ENCODE measurements at places on chromosomes 11 and 22.

DNA sequence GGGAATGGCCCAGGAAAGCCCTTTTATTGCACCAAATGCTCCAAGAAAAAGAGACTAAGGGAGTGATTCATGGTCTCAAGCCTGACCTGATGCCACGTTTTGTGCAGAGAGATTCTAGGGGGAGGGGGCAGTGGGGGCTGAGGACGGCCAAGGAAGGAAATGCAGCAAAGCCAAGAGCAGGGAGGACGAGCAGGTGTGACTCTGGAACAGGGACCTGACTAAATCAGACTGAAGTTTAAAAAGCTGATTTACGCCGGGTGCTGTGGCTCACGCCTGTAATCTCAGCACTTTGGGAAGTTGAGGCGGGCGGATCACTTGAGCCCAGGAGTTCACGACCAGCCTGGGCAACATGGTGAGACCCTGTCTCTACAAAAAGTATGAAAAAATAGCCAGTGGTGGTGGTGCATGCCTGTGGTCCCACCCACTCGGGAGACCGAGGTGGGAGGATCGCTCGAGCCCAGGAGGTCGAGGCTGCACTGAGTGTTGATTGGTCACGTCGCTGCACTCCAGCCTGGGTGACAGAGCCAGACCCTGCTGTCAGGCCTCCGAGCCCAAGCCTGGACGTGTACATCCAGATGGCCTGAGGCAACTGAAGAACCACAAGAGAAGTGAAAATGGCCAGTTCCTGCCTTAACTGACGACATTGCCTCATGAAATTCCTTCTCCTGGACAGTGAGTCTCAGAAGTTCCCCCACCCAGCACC lies 10.8 kb upstream of the IFITM3 start:
- H3K27me3 ChIP-seq = no peaks in the 10 kb centered on the region
- H3K36me3 ChIP-seq = no peaks in the 10 kb centered on the region
- peak overlapping the region; percentile 51 for H3K27ac ChIP-seq
- H3K4me1 ChIP-seq = peaks cover 49% of the 10 kb centered on the region
- no peak for DNase-seq

- H3K4me3 ChIP-seq = no peak overlapping the region
- no peak for DNase-seq
- peaks cover 24% of the 10 kb centered on the region for H3K27me3 ChIP-seq
- H3K27ac ChIP-seq = no peak overlapping the region
- no peaks in the 10 kb centered on the region for H3K36me3 ChIP-seq
- peaks cover 11% of the 10 kb centered on the region for H3K4me1 ChIP-seq
Measured at GRCh38 chr11:68315171-68315920, 3.0 kb downstream of the LRP5 start.

DNA sequence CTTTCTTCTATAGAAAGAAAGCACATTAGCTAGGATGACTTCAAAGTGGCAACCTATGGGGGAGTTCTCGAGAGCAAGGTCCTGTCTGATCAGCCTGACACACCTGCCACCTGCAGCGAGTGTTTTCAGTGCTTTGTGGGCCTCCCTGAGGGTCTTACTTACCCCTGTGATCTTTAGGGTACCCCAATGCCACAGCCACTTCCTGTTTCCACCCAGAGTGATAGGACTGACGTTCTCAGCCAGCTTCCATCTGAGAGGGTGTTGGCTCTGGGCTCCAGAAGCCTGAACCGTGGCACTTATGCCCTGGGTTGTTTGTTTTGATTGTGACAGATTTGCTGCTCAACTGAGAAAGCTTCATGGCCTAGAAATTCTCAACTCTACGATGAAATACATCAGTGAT lies 21.7 kb upstream of the ANKK1 start:
- H3K27ac ChIP-seq = no peak overlapping the region
- H3K27me3 ChIP-seq = no peaks in the 10 kb centered on the region
- H3K4me3 ChIP-seq = no peak overlapping the region
- no peak for DNase-seq
- peaks cover 8% of the 10 kb centered on the region for H3K4me1 ChIP-seq
- peaks cover 7% of the 10 kb centered on the region for H3K36me3 ChIP-seq

- no peaks in the 10 kb centered on the region for H3K27me3 ChIP-seq
- DNase-seq = no peak
- peaks cover 20% of the 10 kb centered on the region for H3K36me3 ChIP-seq
- H3K4me3 ChIP-seq = no peak overlapping the region
Measured at GRCh38 chr11:97684486-97685439, 1295.0 kb downstream of the JRKL start.

DNA sequence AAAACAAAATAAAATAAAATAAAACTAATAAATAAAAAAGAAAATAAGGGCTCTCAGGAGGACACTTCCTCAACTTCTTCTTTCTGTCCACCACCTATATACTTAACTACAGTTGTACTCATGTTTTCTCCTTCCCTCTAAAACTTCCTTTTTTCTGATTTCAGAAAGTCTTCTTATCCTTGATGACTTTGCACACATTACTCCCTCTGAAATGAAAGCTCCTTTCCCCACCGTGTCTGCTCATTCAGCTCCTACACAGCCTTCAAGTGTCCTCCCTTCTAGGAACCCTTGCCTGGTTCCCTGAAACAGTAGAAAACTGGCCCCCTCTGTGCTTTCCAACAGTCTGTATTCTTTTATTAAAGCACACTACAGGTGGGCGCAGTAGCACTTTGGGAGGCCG lies 18.3 kb upstream of the DDX17 start:
- peaks cover 6% of the 10 kb centered on the region for H3K27me3 ChIP-seq
- H3K4me3 ChIP-seq = no peak overlapping the region
- no peak for DNase-seq

DNA sequence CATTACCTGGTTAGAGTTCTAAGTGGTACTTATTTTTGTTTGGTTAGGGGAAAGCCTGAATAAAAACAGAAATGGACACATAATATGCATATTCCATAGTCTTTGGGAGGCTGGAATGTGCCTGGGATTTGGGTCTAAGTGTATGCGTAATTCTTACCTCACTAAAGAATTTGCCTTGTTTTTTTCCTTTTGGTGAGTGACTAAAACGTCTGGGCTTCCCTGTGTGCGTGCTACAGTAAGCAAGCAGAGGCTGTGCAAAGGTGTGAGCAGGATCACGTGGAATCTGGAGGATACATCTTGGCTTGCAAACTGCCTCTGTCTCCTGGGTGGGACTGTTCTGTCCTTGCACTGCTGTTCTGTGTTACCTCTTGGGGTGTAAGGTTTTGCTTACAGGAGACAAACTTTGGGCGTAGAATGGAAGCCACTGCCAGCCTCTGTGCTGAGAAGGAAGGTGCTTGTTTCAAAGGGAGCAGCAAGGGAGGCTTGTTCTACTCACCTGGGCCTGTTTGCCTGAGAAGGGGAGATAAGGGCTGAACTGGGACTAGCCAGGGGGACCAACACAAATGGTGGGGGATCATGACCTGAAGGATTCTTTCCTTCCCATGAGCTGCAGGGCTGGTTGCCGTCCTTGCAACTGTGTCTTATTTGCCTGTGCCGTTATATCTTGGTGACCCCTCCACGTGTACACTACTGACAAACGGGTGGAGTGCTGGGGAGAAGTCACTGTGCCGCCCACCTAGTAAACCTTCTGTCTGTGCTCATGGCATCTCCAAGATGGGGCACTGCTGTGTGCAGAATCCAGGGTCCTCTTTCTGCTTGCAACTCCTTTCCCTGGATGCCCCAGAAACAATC lies 4.5 kb downstream of the NEAT1 start:
- peaks cover 48% of the 10 kb centered on the region for H3K36me3 ChIP-seq
- H3K27me3 ChIP-seq = no peaks in the 10 kb centered on the region
- peak overlapping the region; percentile 99 for H3K27ac ChIP-seq
- H3K4me1 ChIP-seq = peaks cover 87% of the 10 kb centered on the region
- no peak for DNase-seq
- peak overlapping the region; percentile 98 for H3K4me3 ChIP-seq

DNA sequence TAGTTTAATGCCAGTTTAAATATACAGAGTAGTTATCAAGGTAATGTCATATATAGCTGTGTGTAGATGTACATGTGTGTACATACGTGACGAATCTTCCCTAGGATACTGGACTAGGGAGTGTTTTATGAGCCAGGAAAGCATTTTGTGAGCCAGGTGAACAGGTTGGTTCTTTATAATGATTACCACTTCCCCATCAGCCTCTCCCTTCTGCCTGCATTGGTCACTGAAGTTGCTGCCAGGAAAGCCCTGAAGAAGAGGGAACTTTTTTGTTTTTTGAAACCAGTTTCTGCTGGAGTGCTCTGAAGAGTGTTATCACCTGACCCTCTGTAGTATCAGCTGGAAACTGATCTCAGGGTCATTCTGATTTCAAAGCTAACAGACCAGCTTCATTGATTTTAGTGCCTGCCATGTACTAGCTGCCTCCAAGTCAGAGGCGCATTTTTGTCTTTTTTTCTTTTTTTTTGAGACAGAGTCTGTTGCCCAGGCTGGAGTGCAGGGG lies 14.2 kb upstream of the ST14 start:
- H3K27me3 ChIP-seq = no peaks in the 10 kb centered on the region
- H3K36me3 ChIP-seq = peaks cover 13% of the 10 kb centered on the region
- H3K27ac ChIP-seq = no peak overlapping the region
- DNase-seq = no peak
- peaks cover 25% of the 10 kb centered on the region for H3K4me1 ChIP-seq

- DNase-seq = no peak
- no peaks in the 10 kb centered on the region for H3K27me3 ChIP-seq
Measured at GRCh38 chr11:77710358-77710757, 72.8 kb upstream of the CLNS1A start.

DNA sequence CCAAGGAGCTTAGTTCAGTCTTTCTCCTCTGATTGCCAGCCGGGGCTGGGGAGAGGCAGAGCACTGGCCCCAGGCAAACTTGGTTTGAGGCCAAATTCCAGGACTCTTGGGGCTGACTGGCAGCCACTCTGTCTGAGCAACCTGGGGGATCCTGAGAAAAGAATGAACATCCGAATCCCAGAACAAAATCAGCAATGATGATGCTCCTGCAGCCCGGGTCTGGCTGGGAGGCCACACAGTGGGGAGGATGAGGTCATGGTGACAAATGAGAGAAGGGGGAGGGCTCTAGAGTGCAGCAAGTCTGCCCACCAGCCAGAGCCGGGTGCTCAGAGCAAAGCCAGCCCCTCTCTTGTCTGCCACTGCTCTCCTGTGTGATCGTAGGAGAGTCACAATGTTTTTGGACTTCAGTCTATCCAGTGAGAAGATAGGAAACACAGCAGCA lies 71.8 kb upstream of the PAX6 start:
- peaks cover 33% of the 10 kb centered on the region for H3K27me3 ChIP-seq
- H3K4me3 ChIP-seq = no peak overlapping the region
- no peaks in the 10 kb centered on the region for H3K36me3 ChIP-seq
- H3K4me1 ChIP-seq = no peaks in the 10 kb centered on the region

DNA sequence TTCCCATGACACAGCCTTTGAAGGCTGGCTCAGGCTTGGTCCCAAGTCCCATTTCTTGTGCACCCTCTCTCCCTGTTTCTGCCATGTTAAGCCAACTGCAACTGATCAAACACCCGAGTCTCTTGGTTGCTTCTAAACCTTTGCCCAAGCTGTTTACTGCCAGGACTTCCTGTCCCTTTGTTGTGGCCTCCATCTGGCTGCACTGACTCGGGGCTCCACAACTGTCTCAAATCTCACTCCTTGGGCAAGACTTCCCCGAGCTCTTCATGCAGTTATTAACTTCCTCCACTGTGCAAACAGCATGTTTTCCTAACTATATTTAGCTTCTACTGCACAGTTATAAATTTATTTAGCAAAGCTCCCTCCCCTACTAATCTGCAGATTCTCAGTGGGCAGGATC lies 4.3 kb downstream of the VPREB1 start:
- no peak overlapping the region for H3K4me3 ChIP-seq
- peaks cover 2% of the 10 kb centered on the region for H3K27me3 ChIP-seq
- DNase-seq = no peak
- no peak overlapping the region for H3K27ac ChIP-seq

- DNase-seq = no peak
- H3K27ac ChIP-seq = peak overlapping the region; percentile 46
- H3K4me3 ChIP-seq = no peak overlapping the region
- H3K36me3 ChIP-seq = no peaks in the 10 kb centered on the region
- H3K27me3 ChIP-seq = peaks cover 2% of the 10 kb centered on the region
Measured at GRCh38 chr11:117842131-117842941, 17.8 kb upstream of the FXYD2 start.

- no peak overlapping the region for H3K27ac ChIP-seq
- H3K27me3 ChIP-seq = peaks cover 46% of the 10 kb centered on the region
- H3K4me1 ChIP-seq = peaks cover 13% of the 10 kb centered on the region
Measured at GRCh38 chr11:6319704-6320410, 444 bp downstream of the CAVIN3 start.

GRCh38 chr22:37896181-37896592 lies 9.9 kb upstream of the MICALL1 start:
- peaks cover 21% of the 10 kb centered on the region for H3K4me1 ChIP-seq
- DNase-seq = no peak
- H3K36me3 ChIP-seq = peaks cover 9% of the 10 kb centered on the region
- H3K27ac ChIP-seq = peak overlapping the region; percentile 92
- peak overlapping the region; percentile 39 for H3K4me3 ChIP-seq

DNA sequence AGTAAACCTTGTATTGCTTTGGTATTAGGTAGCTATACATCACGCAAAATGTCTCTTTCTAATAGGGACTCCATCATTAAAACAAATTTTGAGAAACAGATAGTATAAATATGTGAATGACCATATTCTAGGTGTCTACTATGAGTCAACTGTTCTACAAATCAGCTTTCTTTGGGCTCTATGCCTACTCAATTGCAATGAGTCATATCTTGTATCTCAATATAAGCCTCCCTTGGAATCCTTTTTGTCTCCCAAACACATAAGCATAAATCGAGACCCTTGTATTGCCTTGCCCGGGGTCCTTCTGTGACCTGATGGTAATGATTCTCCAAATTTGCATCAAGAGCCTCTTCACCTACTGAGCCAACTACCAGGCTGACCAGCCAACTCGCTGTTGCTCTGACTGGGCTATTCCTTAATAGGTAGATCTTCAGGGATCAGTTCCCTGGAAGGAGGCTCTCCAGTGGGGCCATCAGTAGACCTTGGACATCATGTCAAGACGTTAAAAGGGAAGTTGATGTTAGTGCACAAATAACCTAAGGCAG lies 22.2 kb downstream of the BLID start:
- H3K4me1 ChIP-seq = no peaks in the 10 kb centered on the region
- H3K36me3 ChIP-seq = no peaks in the 10 kb centered on the region
- no peak for DNase-seq
- H3K27me3 ChIP-seq = peaks cover 19% of the 10 kb centered on the region
- no peak overlapping the region for H3K4me3 ChIP-seq

GRCh38 chr22:48704335-48704734 lies 1123.3 kb downstream of the BRD1 start:
- peak; percentile 39 for DNase-seq
- no peak overlapping the region for H3K27ac ChIP-seq
- no peaks in the 10 kb centered on the region for H3K36me3 ChIP-seq
- no peaks in the 10 kb centered on the region for H3K27me3 ChIP-seq
- no peak overlapping the region for H3K4me3 ChIP-seq

- peaks cover 19% of the 10 kb centered on the region for H3K36me3 ChIP-seq
- no peaks in the 10 kb centered on the region for H3K4me1 ChIP-seq
- H3K27me3 ChIP-seq = no peaks in the 10 kb centered on the region
Measured at GRCh38 chr11:120482149-120482548, 29.4 kb upstream of the GRIK4 start.

DNA sequence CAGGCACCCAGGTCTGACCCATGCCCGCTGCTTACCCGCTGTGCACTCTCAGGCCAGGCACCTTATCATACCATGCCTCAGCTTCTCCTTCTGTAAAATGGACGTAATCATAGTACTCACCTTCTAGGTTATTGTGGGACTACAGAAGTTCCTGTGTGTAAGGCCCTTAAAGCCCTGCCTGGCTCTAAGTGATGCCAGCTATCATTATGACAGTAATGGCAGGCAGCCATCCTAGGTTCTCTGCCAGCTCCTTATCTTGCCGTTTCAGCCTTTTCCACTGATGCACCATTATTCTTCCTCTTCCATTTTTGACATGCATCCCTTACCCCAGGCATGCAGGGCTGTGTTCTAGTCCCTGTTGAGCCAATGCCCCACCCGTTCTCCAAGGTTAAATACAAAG lies 57.9 kb downstream of the DBX1 start:
- no peak overlapping the region for H3K4me3 ChIP-seq
- DNase-seq = no peak
- H3K27me3 ChIP-seq = peaks cover 8% of the 10 kb centered on the region
- no peaks in the 10 kb centered on the region for H3K36me3 ChIP-seq
- H3K27ac ChIP-seq = no peak overlapping the region
- H3K4me1 ChIP-seq = peaks cover 9% of the 10 kb centered on the region

All from natural killer cell treated with Interleukin-12 subunit alpha and Interleukin-12 subunit beta and Interleukin-15 and Interleukin-18, amount 100 ng/mL, for 72 hours (primary cell).